ENCODE measurements at places on chromosomes 3 and 15.

GRCh38 chr3:41920406-41920965 is 41.4 kb downstream of the ULK4 start:
- DNase-seq, result no peak

DNA sequence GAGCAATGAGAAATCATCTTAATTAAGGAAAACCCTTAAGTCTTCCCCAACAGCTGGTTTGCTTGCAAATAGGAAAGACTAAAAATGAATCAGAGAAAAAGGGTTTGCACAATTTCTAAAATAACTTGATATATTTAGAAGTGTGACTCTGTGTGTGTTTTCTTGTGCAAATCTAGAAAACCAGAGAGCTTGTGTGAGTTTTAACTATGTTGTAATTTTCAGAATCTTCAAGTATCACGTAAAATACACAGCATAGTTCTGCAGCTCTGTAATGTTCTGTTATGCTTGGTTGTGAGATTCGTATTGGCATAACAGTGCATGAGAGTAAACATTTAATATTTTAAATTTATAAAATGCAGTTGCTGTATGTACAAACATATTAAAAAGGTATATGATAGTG is 74.7 kb upstream of the GAP43 start:
- no peak for DNase-seq

- no peak for DNase-seq
Observed at GRCh38 chr15:34360298-34360697, 6.7 kb downstream of the LPCAT4 start.

DNA sequence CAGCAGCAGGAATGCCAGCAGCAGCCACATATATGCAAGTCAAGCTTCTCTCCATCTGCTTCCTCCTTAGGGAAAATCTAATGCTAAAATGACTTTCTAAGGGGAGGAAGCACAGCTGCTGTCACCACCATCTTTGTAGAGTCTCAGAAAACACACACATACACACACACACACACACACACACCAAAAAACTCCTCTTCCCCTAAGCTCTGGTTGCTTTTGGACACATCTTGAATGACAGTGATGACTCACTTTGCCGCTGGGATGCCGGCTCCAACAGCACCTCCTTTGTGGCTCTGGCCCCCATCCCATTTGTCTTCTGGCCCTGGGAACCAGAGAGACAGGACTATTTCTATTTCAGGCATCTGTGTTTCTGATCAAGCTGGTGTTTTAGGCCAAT is 124.8 kb upstream of the GOLIM4 start:
- DNase-seq, result no peak

DNA sequence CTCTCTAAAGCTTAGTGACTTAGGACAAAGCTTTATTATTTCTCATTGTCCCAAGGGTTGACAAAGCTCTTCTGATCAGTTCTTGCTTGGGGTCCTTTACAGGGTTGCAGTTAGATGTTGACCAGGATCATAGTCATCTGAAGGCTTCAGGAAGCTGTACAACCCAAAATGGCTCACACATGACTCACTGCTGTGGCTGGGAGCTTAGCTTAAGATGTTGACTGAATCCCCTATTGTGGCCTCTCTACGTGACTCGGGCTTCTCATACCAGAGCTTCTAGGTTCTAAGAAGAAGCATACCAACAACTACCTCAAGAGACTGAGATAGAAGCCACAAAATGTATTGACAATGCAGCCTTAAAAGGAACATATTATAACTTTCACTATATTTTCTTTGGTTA is 569.6 kb upstream of the ROBO2 start:
- no peak for DNase-seq

GRCh38 chr15:51588966-51589365 is 33.6 kb downstream of the DMXL2 start:
- DNase-seq, result no peak

DNA sequence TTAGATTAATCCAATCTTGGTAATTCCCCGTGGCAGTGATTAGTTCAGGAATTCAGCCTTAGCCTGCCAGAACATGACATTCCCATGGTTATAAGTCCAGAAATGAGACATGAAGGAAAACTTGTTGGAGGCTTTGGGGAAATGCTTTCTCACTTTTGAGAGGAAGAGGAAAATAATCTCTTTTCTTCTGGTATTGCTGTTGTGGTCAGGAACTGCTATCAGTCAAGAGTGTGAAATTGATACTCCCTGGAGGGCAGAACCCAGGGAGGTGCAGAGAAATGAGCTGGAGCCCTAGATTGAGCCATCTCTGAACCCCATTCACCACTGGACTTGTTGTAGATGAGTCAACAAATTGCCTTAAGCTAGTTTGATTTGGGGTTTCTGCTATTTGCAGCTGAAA is 38.6 kb upstream of the APH1B start:
- DNase-seq, result no peak

GRCh38 chr15:50261981-50262380 is 3.5 kb downstream of the HDC start:
- DNase-seq, result no peak

- no peak for DNase-seq
Observed at GRCh38 chr3:132598181-132598580, 1.1 kb downstream of the ACKR4 start.

GRCh38 chr15:24039683-24040082 is 352.6 kb upstream of the NDN start:
- no peak for DNase-seq

- no peak for DNase-seq
Observed at GRCh38 chr15:60975952-60976351, 253.2 kb downstream of the RORA start.

- DNase-seq, result no peak
Observed at GRCh38 chr3:188134856-188135255, 19.1 kb upstream of the LPP start.

GRCh38 chr3:134095005-134095404 is 65.3 kb upstream of the SLCO2A1 start:
- DNase-seq, result no peak

DNA sequence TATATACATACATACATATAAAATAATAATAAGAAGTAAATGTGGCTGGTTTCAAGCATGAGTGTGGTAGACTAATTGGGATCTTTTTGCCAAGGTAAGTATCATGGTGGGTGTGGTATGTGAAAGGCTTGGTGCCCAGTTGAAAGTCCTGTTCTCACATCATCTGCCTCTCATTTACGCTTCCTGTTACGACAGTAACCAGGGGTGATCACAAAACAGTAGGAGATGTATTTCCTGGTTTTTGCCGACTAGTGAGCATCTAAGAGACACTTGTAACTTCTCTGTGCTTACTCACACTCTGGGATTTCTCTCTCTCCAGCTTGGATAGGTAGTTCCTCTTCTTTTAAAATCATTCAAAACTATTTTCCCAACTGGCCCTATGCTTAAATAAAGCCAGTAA is 1028.3 kb upstream of the NR2F2 start:
- no peak for DNase-seq

DNA sequence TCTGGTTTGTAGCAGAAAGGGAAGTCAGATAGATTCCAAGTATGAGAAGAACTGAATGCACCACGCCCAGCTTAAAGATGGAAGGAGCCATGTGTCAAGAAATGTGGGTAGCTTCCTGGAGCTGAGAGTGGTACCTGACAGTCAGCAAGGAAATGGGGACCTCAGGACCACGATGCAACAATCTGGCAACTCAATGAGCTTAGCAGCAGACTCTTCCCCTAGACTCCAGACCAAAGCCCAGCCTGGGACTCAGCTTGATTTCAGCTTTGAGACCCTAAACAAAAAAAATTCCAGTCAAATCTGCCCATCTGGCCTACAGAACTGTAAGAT is 24.4 kb downstream of the MIX23 start:
- DNase-seq, result no peak

DNA sequence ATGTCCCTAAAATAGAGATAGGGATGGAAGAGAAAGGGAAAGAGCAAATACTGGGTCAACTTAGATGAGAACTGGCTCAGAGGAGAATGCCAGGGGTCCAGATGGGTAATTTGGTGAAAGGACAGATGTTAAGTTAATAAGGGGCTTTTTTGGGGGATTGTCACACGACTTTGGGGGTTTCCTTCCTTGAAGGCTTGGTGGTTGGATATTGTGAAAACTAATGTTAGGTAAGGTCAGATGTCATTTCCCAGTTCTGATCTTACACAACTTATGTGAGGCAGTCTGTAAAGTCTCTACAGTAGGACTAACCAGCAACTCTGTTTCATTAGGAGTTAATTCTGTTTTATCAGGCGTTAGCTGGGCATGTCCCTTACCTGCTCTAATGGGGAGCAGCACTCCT is 231.1 kb downstream of the NR2F2 start:
- no peak for DNase-seq

- no peak for DNase-seq
Observed at GRCh38 chr3:77190374-77190773, 150.5 kb downstream of the ROBO2 start.

DNA sequence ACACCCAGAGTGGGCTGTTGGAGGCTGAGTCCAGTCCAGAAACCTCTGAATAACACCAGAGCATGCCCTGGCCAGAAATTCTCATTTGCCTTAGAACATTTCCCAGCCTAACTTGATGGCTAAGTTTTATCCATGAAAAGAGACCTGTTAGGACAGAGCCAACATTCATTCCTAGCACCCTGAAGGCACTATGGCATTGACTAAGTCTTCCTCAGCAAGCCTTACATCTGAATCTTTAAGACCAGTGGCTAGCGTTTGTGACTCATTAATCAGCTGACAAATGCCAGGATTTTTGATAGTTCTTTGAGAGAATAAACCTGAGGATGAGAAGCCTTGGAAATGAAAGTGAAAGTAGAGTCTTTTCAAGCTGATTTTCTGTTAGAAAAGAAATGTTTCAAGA is 1087.1 kb upstream of the ALCAM start:
- no peak for DNase-seq

- no peak for DNase-seq
Observed at GRCh38 chr15:91471468-91471867, 371.4 kb downstream of the SV2B start.

- DNase-seq, result no peak
Observed at GRCh38 chr15:100082761-100083402, 258.9 kb downstream of the ADAMTS17 start.

DNA sequence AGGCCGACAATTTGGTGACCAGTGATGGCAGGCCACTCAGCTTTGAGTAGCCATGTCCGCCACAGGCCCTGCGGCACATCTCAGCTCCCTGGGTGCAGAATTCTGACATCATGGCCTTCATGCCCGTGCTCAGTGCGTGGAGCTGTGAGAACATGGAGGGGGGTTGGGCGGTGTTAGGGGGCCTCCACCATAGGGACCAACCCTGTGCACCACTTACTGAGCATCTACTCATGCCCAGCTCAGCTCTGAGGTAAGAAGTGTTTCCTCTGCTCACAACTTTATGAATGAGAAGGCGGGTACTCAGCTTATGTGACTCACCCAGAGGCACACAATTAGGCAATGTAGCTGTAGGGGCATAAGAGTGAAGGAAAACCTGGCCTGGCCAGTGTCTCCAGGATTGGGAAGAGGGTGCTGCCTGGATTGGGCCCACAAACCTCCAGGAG is 10.5 kb downstream of the ACOX2 start:
- no peak for DNase-seq

- no peak for DNase-seq
Observed at GRCh38 chr3:71671216-71671845, 53.9 kb downstream of the EIF4E3 start.

DNA sequence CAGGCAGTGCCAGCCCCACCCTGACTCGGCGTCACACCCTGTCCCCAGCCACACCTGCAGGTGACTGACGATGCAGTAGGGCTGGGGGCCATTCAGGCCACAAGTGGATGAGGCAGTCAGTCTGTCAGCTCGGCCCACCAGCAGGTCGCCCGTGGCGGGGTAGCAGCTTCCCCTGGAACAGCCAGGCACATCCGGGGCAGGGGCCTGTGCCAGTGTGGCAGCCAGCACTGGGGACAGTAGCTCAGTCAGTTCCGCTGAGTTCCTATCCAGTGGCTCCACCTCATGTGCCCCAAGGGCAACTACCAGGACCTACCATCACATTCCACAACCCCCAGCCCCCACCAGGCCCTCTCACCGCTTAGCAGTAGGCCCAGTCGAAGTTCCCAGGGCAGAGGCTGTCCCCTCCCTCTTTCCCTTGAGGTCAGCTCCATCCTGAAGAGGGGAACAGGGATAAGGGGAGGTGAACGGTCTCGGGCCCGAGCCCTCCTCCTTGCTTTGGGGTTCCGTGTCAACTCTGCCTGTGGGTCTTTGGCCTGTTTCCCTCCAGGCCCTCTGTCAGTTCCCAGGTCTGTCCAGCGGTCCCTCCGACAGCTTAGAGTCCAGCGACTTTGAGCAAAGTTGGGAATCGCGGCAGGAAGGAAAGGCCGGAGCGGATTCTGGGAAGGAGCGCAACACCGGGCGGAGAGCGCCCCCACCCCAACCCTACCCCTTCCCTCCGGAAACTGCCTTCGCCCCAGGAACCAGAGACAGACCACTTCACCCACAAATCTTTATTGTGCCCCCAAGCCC is at the start of gene LAMB2:
TSS of gene LAMB2 (minus strand) at position 614 of the 789 bp plus-strand sequence. CDS start at position 431, 183 bp downstream.
- peak; percentile 60 for DNase-seq

GRCh38 chr15:79314811-79315210 is 3.9 kb downstream of the TMED3 start:
- DNase-seq, result no peak

DNA sequence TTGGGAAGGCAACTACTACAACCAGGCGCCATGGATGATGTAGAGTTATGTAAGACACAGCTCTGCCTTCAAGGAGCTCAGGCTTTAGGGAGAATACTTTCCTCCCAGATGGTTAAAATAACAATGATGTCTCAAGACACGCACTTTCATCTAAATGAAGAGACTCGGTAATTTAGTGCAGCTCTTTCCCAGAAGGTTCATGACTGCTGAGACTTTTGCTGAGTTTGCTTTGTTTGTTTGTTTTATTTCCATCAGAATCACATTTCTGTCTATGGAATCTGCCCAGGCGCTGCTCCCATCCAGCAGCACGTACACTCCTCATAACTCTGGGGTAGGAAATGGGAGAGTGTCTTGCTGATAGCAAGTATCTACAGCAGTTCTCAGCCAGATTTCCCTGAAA is 33.9 kb upstream of the MEX3B start:
- no peak for DNase-seq

- DNase-seq, result no peak
Observed at GRCh38 chr3:115624901-115625300, 1.6 kb downstream of the GAP43 start.

- no peak for DNase-seq
Observed at GRCh38 chr3:103510760-103511159, 1075.9 kb downstream of the ZPLD1 start.

GRCh38 chr3:66473181-66473580 is 27.6 kb downstream of the LRIG1 start:
- DNase-seq, result no peak

GRCh38 chr15:100571592-100572167 is 30.3 kb downstream of the LINS1 start:
- DNase-seq, result no peak

- DNase-seq, result no peak
Observed at GRCh38 chr3:88758676-88759075, 348.7 kb upstream of the EPHA3 start.

DNA sequence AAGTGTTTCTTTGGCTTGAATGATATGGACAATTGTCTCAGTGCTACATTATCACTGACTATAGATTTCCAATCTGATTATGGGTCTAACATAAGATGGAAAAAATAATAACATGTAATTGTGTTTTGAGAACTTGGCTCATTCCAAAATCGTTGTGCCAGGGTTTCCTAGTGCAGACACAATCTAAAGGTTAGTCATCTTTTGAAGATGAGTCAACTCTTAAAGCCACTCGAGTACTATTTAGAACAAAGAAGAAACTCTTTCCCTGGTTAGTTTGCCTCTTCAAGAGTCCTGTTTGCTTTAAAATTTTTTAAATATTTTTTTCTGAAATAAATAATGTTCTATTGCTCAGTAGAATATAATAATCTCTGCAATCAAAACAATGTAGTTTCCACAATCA is 301.0 kb downstream of the CADM2 start:
- DNase-seq, result no peak
